Activated naive CD4-positive, alpha-beta T cell treated with anti-CD3 and anti-CD28 coated beads, Interleukin-2, amount 10 ng/mL, durations not matched to agents 5 hours and 36 hours (primary cell): ENCODE measurements at places on chromosomes 2 and 18. TPM values are rescaled to one million over a fixed set of nuclear protein-coding genes. Genes with fewer than 3 reads are reported as not detected.

Gene ACMSD
- total RNA-seq = not detected

Gene IL1RL1
- total RNA-seq = 0.15 TPM

Gene B3GNT7
- not detected for total RNA-seq

Gene ARHGEF4
- 1.4 TPM for total RNA-seq

Gene CD226
- total RNA-seq = 65.4 TPM

Gene BOLL
- not detected for total RNA-seq

Gene GALR1
- not detected for total RNA-seq

Gene ABHD1
- total RNA-seq = 0.51 TPM

Gene M1AP
- total RNA-seq = not detected

Gene IL36B
- not detected for total RNA-seq

Gene PFN4
- not detected for total RNA-seq

Gene RETSAT
- total RNA-seq = 24.4 TPM

Gene UNC80
- not detected for total RNA-seq
